HS-27A (cell line): ENCODE measurements at places on chromosomes 11 and 22.

DNA sequence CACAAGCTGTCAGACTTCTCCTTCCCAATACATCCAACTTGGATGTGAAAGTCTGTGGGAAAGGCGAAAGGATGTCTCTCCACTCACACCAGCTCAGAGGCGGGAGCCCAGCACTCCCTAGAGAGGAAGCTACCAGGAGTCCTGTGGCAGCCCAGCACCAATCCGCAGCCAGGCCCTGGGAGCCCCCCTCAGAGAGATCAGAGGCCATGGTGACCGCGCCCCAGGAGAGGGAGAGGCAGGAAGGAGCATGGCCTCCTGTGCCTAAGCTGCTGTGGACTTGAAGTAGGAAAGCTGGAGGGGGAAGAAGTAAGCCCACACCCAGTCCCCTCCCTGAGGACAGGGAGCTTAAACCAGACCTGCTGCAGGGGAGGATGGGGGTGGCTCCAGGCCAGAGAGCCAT is 24.4 kb upstream of the IGSF9B start:
- DNase-seq: no peak

DNA sequence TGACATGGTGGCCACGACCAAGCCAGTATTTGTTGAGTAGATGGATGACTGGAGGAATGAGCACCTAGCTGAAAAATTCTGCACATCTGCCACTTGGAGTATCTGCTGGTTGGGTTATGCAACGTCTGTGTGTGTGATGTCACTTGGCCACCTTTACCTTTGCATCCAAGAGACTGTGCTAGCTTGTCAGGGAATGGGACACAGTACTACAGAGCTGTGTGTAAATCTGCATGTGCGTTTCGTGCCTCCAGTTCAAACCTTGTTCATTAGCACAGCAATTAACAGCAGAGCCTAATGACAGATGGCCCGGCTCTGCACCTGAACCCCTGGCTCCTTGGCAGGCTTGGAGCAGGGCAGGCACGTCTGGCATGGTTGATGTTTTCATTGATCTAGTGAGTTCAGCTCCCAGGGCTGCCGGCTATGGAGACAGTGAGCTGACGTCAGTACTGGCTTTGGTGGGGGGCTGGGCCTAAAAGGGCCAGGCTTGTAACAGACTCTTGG is 188.4 kb upstream of the NAV2 start:
- DNase-seq: no peak

DNA sequence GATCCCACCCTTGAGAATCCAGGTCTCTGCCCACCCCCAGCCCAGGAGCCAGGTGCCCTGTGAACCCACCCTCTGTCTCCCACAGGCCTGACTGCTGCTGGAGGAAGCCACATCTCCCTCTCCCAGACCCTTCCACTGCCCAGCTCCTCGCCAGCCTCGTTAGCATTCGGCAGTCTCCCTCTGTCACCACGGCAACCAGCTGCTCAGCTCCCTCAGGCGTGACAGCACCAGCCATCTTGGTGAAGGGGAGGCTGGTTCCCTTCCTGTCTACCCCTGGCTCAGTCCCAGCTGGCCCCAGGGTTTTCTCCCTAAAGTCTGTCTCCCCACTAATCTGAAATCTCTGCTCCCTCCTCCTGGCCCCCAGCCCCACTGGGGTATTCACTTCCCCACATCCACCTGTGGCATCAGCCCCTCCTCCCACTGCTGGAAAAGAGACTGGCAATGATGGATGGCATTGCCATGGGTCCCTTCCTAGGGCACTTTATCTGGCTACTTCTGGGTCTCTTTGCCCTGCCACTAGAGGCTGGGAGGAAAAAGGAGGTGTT is 28.1 kb downstream of the NRXN2 start:
- DNase-seq: no peak

DNA sequence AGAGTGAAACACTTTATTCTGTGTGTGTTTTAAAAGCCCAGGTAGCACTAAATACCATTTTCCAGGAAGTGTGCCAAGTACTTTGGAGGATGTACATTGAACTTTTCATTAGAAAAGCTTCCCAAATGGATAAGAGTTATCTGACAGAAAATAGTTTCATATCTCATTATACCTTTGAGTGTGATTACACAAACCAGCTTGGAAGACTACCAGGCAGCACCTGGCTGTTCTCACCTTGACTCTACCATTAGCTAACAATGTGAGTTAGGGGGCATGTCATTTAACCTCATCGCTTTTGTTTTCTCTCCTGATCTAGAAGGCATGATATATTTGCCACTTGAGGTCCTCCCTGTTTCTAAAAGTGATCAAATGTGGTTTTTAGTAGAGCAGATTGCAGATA is 50.2 kb downstream of the GRM5 start:
- no peak for DNase-seq

GRCh38 chr11:36229091-36229705 is 60.0 kb downstream of the COMMD9 start:
- no peak for DNase-seq

GRCh38 chr22:39215426-39216142 is 29.2 kb downstream of the PDGFB start:
- no peak for DNase-seq

GRCh38 chr22:36936362-36937116 is 23.1 kb downstream of the CSF2RB start:
- no peak for DNase-seq

DNA sequence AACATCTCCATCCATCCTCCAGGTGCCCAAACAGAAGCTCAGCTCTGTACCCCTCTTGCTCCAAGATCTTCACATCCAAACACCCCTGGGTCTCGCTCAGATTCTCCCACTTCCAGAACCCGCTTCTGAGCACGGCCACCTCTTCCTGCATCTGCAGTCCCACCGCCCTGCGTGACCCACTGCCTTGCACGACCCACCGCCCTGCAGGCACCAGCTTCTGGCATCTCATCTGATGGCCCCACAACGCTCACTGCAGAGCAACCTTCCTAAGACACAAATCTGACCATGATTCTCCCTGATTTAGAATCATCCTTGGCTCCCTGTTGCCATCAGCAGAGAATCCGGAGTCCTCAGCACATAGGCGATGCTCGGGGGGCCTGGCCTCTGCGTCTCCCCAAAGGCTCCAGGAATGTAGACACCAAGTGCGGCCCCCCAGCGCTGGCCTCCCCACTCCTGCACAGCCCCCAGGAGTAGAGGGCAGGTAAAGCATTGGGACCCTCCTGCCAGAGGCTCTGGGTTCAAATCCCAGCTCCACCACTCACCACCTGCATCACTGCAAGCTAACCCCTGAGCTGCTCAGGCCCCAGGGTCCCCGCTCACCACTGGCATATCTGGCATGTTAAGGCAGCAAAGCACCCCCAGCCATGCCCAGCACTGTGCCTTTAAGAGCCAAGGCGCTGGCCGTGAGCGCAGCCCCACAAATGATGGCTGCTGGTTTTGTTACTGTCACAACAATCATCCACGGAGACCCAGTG is 459.3 kb downstream of the BRD1 start:
- no peak for DNase-seq

- DNase-seq: no peak
Measured at GRCh38 chr11:123143476-123143875, 51.6 kb downstream of the CLMP start.

DNA sequence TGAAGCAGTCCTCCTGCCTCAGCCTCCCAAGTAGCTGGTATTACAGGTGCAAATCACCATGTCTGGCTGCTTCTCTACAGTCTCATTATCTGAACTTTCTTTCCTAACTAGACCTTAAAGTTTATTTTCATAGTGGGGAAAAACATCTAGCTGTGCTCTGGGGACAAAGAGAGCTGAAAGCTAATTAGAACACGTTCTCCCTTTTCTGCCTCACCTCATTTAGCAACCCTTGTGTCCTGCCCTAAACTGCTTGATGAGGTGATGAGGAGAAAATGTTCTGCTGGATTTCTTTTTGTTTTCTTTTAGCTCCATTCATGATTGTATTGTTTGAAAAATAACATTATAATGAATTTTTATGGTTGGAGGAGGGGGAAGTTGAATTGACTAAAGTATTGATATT is 84.7 kb downstream of the YAP1 start:
- no peak for DNase-seq

DNA sequence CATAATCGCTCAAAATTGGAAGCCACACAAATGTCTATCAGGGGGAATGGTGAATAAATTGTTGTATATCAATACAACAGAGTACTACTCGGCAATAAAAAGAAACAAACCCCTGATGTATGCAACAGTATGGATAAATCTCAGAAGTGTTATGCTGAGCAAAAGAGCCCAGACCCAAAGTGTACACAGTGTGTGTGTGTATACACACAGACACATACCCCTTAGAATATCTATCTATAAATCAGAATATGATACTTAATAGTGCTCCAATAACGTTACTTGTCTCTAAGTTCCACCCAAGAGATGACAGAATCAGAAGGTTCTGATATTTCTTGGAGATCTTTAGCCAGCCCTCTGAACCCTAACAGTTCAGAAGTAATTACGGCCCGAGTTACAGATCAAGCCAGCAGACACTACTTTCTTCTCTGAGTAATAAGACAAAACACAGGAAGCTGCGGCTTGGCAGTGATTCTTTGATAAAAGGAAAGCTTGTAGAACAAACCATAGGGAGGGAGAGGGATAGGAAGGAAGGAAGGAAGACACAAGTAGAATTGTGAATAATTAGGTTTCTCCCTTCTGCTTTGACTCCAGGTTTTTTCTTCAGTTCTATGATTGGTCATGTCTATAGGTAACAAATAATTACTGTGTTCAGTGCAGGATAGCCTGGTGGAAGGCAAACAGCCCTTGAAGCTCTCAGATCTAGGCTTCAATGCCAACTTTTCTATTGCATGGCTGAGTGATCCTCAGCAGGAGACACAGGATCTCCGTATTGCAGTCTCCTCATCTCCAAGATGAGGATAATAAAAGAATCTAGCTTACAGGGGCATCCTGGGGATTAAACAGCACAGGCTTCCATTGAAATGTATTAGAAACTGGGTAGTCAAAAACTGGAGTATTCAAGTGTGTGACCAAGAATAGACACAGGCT is 75.6 kb upstream of the TEAD1 start:
- DNase-seq: no peak

DNA sequence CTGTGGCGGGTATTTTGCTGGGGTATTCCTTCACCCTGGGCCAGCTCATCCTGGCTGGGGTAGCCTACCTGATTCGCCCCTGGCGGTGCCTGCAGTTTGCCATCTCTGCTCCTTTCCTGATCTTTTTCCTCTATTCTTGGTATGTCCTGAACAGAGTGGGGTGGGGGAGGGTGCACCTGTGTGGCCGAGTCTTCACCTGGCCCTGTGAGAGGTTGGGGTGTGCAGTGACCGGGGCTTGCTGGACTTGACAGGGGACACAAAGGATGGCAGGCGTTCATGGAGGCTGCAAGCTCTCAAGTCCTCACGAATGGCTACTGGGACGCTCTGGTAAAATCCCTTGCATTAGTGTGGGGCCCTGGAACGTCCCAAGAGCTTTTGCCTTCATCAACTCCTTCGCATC is 39.3 kb downstream of the CAPN1 start:
- no peak for DNase-seq

- DNase-seq: no peak
Measured at GRCh38 chr11:44171518-44171917, 76.0 kb downstream of the EXT2 start.

GRCh38 chr22:34973016-34973415 is 92.9 kb upstream of the ISX start:
- DNase-seq: no peak

DNA sequence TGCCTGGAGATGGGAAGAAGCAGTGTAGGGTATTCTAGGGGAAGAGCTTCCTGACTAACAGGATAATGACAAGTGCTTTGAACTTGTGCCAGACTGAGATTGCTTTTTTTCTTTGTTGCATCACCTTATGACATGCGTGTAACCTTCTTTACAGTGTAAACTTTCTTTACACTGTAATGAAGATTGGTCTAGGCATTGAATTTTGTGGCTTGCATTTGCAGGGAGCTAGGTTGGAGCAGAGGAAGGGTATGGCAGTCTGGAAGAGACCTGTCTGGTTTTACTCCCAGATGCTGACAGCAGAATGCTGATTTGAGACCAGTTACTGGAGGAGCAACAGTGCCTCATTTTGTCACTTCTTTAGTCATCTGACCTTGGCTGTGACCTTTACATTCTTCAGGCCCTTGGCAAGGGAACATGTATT is 5.6 kb downstream of the DDB2 start:
- peak; percentile 92 for DNase-seq

DNA sequence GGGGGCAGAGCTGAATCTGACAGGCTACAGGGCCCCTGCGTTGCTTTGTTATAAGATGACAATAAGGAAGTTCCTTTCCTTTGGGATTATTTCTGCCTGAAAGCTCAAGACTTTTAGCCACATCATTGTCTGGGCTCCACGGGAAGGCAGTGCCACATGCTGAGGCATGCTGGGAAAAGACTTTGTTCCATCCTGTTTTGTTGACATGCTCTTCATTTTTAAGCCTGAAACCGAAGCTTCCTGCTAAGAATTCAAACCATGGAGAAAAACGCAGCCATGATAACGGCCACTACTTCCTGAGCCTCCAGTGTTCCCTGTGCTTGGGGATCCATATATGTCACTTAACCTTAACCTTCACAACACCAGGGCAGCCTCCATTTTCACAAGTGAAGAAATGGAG is 5.5 kb upstream of the TCF20 start:
- no peak for DNase-seq

DNA sequence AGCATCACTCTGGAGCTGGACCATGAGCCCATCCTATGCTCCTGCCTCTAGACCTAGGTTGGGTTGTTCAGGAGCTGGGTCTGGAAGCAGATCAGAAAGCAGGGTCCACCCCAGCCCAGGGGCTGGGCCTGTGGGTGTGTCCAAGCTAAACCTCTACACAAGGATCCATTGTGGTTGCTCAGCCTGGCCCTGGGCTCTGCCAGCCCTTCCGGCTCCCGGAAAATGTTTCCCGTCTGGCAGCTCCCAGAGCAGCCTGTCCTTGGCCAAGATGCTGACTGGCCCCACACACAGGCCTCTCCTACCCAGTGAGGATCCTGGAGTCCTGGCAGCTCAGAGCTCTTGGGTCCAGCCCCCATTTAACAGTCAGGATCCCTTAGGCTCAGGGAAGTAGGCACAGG is 35.3 kb upstream of the FCHSD2 start:
- no peak for DNase-seq

DNA sequence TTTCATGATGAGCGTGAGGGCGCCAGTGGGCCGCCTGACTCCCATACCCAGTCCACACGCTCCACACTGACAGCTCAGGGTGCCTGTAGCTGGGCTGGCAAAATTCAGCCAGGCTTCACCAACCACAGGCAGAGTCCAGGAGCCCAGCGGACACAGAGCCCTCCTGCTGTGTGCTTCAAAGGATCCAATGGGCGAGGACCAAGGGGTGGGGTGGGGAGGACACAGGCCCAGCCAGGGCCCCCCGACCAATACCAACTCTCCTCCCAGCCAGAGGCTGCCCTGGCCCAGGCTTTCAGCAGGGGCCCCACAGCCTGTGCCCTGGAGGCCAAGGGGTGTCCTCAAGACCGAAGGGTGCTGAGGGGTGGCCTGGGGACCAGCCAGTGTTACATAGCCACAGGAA is 336.1 kb downstream of the CTTN start:
- DNase-seq: no peak

- DNase-seq: no peak
Measured at GRCh38 chr11:1548221-1549070, 23.6 kb downstream of the DUSP8 start.

DNA sequence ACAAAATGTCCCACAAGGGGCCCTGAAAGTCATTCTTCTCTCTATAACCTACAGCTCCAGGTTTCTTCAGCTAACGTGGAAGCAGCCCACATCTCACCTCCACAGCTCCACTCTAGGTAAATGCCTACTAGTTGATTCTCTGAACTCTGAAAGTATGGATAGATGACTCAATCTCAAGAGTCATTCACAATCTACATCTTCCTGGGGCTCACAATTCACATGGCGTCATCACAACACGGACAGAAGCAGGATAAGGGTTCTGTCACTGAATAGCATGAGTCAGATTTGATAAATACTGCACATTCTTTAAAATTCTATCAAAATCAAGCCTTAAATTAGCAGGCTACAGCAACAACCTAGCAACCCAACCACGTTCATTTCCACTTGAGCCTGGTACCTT is 96.3 kb downstream of the PLEKHA7 start:
- no peak for DNase-seq
